NCI-H748 treated with DMSO at 0.1 percent for 48 hours (cell line): ENCODE measurements at places on chromosomes 16 and 17.

DNA sequence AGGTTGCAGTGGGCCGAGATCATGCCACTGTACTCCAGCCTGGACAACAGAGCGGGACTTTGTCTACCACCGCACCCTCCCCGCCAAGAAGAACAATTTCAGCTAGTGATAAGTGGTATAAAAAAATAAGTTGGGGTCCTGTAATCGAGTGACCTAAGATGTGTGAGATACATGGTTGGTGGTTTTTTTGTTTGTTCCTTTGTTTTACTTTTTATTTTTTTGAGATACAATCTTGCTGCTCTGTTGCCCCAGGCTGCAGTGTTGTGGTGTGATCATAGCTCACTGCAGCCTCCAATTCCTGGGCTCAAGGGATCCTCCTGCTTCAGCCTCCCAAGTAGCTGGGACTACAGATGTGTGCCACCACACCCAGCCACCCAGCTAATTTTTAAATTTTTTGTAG lies 58.7 kb downstream of the PITPNC1 start:
- DNase-seq = no peak

DNA sequence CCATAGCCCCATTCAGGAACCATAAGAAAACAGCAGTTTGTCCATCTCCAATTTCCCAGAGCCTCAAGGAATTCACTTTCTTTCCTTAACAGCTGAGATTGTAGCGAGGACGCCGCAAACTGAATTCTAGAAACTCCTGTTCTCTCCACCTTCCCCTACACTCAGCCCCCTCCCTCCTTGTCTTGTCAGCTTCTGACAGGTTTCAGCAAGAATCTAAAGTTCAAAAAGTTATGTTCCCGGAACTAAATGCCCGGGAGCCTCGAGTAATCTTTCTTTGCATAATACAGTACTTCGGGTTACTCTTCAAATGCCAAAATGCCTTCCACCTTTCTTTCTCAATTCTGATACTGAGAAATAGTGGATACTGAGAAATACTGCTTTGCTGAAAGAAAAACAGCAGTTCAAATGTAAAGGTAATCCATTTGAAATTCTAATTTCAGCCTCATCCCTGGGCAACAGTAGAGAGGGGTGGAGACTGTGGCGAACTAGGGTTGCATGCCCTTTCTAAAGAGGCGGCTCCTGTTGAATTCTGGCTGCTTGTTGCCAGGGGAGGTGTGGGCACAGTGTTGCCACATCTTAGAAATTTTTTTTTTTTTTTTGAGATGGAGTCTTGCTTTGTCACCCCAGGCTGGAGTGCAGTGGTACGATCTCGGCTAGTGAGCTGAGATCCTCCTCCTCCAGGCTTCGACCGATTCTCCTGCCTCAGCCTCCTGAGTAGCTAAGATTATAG lies 63.5 kb upstream of the USP7 start:
- no peak for DNase-seq

- DNase-seq = no peak
Observed at GRCh38 chr17:47774331-47774730, 41.3 kb downstream of the TBX21 start.

GRCh38 chr16:48501516-48502377 lies 108.2 kb downstream of the N4BP1 start:
- DNase-seq = no peak

- DNase-seq = no peak
Observed at GRCh38 chr16:49700251-49701064, 155.5 kb downstream of the ZNF423 start.

DNA sequence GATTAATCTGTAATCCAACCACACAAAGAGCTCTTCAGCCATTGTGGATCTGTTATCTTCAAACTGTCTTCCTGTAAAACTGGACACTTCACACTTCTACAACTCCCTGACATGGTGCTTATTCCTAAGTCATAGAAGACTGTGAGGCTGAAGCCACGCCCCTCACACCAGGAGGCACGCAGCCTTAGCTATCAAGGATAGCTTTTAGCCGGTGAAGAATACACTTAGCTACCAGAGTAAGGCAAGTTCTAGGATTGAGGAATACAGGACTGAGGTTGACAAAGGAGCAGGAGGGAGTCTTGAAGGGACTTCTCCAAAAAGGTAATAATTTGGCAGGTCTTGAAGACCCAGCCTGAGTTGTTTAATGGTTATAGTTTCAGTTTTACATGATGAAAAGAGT lies 79.8 kb upstream of the GAS7 start:
- DNase-seq = no peak

GRCh38 chr16:4624827-4625559 lies 367 bp downstream of the MGRN1 start:
- DNase-seq = no peak

DNA sequence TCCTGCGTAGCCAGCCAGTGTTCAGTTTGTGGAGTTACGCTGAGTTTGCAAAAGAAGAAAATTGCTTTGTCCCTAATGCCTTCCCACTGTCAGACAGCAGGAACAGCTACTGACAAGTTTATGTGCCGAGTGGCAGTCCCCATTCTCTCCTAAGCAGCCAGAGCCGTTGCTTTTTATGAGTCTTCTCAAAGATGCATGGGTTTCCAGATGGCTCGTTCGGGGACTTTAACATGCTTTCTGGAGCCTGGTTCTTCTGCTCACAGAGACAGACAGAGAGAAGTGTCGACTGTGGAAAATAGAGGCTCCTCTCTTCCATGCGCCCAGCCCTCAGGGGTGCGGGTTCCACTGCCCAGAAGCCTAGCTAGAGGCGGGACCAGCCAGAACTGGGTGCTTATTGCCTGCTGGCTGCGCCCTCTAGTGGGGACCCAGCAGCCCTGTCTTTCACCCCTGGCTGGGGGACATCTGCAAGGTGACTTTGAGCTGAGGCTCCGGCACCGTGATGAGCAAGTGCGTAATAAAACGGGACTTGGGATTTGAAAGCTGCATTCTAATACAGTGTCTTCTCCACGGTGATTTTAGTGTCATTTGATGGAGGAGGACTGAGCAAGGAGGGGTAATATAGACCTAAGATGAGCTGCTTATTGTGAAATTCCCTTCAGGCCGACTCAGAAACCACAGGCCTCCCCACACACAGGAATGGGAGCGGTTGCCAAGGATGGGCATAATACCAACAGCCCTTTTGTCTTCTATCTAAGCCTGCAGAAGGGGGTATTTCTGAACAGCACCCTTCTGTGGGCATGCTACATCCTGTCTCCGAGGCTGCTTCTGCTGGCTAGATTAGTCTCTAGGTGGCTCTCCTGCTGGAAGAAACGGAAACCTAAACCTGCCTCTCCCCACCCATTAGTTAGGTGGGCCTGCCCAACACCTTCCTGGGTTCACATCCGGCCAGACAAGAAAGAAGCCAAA lies 73.1 kb downstream of the CCDC182 start:
- peak; percentile 59 for DNase-seq

GRCh38 chr16:29030086-29030840 lies 45.4 kb downstream of the LAT start:
- DNase-seq = no peak
